Ovary (tissue), 10 donors: ENCODE measurements at places on chromosomes 1 and 21.

DNA sequence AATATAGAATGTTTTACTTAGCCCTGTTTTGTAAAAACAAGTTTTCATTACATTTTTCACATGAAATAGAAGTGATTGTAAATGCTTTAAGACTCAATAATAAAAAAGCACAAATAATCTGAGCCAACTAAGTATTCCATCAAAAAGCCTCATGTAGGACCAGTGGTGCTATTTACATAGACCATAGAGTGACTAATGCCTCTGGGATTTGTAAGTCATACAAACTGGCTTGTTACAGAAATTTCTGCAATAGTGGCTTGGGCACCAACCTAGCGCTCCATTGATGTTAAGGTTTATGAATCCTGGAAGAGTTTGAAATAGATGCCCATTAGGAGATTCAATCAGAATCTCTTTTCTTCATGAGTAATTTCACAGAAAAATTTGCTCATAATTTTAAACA lies 31.9 kb downstream of the ZMYM1 start:
- no peak for DNase-seq

- DNase-seq = peak; percentile 65
Measured at GRCh38 chr1:22132517-22133235, 10.2 kb downstream of the WNT4 start.

DNA sequence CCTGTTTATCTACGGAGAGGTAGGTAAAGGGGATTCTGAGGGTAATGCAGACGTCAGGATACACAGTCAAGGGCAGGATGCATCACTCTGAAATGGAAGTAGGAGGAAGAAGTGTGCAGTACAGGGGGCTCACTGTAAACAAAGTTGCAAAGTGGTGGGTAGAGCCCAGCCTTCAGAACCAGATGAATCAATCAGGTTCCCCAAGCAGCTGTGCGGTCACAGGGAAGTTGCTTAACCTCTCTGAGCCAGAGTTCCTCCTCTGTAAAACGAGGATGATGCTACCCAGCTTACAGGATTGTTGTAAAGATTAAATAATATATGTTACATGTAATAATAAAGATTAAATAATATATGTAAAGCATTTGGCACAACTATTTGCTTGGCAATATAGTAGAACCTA lies 13.5 kb upstream of the MYOM3 start:
- no peak for DNase-seq

DNA sequence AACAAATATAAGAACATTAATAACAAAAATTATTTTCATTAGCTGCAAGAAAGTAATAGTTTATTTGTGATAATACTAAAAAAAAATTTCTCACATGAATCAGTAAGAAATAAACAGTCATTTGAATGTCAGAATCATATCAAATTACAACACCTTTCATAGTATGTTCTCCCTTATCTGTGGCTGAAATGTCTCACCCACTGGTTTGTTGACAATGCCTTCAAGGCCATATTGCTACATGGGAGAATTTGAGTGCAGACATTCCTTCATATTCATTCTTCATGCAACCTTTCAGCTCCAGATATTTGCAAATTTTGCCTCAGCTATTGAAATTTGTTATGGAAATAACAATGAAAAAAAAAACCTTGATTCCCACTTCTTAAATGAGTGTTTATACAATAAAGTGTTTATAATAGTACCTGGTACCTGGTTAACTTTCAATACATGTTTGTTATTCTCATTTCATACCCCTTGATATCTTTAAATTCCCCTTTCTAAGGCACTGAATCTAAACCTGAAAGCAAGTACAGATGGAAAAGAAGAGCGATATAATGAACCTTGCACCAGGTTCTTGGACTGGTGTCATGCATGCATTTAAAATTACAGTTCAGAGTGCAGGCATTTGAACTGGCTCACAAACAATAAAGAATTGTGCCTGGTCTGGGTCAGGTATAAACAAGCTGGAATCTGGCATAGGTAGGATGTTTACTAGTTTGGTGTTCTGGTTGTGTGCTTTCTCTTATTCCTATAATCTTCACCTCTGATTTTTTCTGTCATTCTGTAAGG lies 242.2 kb upstream of the ADGRL2 start:
- DNase-seq = no peak

DNA sequence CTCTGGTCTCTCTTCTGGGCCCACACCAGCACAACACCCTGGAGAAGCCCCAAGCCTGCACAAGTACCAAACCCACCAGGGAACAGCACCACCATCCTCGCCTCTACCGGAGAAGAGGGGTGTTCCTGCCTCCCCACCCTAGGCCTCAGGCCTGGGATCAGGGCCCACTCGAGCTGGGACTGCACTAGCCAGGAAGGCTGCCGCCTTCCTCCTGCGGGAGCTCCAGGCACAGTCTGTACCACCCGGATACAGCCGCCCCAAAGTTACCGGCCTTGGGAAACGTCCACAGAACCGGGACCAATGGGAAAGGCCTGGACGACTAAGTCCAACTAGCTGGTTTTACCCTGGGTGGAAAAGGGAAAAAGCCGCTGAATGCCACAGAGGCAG lies 3.4 kb downstream of the TAL1 start:
- DNase-seq = no peak

- DNase-seq = peak; percentile 84
Measured at GRCh38 chr1:203448521-203449061, 27.0 kb upstream of the PRELP start.

GRCh38 chr1:56709269-56709880 lies 64.3 kb downstream of the PRKAA2 start:
- DNase-seq = no peak

- DNase-seq = no peak
Measured at GRCh38 chr1:38071312-38072256, 25.0 kb upstream of the POU3F1 start.

GRCh38 chr1:150507912-150508864 lies at the start of gene ECM1:
ECM1 (plus strand) TSS chr1:150508109; CDS start chr1:150508210, 101 bp downstream.
- DNase-seq = peak; percentile 40

GRCh38 chr1:18972991-18973390 lies 16.5 kb upstream of the IFFO2 start:
- no peak for DNase-seq

DNA sequence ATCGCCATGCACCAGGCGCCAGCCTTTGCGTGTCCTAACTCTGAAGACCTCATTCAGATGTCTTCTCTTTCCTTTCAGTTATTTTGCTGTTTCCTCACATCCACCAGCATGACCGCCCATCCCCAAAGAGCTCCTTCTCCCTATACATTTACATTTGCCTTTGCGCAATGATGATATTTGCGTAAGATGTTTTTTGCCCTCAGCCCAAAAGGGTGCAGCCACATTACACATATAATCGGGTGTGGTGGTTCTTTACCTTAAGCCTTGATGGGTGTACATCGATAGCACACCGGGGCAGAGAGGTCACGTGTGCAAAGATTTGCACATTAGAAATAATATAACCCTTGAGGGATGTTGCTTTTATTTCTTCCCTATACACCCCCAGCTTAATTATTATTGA lies 192.8 kb downstream of the HUNK start:
- no peak for DNase-seq

DNA sequence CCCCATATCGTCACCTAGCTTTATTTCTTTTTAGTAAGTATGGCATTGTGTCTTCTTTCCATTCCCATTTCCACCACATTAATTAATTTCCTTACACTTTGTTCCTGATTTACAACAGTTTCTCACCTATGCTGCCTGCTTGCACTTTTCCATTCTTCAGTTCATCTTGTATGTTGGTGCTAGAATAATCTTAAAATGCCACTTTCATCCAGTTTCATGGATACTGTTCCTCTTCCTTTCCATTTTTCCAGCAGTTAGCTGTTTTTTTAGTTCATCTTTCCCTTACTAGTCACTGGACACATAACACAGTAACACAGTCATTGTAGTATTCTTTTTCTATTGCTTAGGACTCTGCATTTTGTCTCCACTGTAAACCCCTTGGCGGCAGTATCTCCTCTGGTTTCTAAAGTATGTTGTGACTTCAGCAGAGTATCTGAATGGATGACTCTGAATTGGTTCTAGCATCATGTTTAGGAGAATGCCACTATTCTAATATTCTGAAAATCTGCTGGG lies 2.1 kb downstream of the CDC7 start:
- no peak for DNase-seq

DNA sequence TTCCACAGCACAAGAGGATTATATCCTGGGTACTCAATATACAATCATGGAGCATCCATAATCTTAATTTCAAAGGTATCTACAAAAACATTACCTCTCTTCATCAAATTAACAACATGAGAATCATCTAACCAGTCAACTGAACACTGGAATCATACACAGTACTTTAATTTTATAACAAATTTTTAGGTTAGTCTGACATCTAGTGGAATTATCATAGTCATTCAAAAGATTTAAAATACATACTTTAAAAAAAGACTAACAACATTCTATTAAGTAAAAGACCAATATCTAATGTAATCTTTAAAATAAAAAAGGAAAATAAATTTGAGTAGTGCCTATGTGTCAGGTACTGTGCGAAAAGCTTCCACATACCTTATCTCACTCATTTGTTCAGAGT lies 16.8 kb upstream of the SH3GLB1 start:
- DNase-seq = no peak

GRCh38 chr1:41822866-41823265 lies 95.9 kb downstream of the HIVEP3 start:
- DNase-seq = no peak

DNA sequence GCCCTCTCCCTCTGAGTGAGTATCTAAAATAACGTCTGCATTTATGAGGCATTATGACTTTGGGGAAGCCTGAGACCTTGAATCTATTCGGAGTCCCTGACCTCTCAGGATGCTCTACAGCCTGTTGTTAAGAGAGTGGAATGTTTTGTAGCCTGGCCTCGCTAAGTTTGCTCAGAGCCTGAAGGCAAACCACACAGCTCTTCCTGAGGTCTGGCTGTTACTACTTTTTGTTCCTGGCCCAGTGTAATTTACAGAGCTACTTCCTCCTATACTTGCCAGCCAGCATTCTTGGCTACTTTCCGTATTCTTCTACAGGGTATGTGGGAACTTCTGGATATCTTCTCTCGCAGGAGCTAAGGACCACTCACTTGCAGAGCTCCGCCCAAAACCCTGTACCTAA lies 3.6 kb upstream of the ZMYM4 start:
- DNase-seq = peak; percentile 42

DNA sequence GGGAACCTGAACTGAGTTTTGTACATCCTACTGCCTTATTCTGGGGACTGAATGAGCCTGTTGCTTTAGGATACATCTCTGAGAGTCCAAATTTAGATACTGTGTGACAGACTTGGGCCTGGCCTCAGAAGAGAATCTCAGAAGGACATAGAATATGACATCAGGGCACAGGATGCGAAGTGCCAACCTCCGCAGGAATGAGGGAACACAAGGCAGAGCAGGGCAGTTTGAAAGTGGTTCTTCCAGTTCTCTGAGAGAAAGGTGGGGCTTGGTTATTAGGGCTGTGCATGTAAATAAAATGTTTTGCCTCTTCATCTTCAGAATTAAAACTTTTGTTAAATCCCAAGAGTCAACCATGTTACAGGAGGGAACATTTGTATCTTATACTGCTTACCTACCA lies 23.1 kb downstream of the TRAF5 start:
- DNase-seq = no peak

- DNase-seq = no peak
Measured at GRCh38 chr1:12692967-12693782, 22.7 kb upstream of the AADACL3 start.
